ENCODE measurements at places on chromosomes 1 and 21.
A peak's percentile ranks its signal among the peaks of the same experiment; 100 is the strongest.

- no peak for DNase-seq
These were observed 1109.8 kb upstream of the B3GALT2 start for GRCh38 chr1:194296201-194296600.

DNA sequence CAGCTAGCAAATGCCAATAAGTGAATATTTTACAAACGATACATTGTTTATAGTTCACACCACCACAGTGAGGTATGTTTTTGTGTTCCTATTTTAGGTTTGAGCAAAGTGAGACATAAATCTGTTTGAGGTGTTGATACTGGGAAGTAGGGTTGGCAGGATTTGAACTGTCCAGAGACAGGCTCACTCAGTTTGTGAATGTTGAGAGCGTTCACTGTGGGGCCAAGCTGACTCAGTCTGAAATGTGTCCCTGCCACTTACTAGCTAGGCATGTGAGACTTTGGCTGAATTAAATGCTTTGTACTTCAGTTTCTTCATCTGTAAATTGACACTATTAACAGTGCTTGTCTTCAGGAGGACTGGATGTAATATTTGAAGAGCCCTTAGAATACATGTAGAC lies 35.1 kb downstream of the DIRAS3 start:
- no peak for DNase-seq

GRCh38 chr1:89022167-89022959 lies at the start of gene GBP3:
Gene GBP3 (minus strand): TSS chr1:89022866. CDS start chr1:89020721, 2,145 bp downstream.
- no peak for DNase-seq

- no peak for DNase-seq
These were observed 691.2 kb downstream of the USP25 start for GRCh38 chr21:16421007-16421406.

- DNase-seq = no peak
These were observed 76.9 kb upstream of the TNFSF18 start for GRCh38 chr1:173127369-173128307.

- DNase-seq = no peak
These were observed 48.4 kb upstream of the RAP1A start for GRCh38 chr1:111571239-111571638.

DNA sequence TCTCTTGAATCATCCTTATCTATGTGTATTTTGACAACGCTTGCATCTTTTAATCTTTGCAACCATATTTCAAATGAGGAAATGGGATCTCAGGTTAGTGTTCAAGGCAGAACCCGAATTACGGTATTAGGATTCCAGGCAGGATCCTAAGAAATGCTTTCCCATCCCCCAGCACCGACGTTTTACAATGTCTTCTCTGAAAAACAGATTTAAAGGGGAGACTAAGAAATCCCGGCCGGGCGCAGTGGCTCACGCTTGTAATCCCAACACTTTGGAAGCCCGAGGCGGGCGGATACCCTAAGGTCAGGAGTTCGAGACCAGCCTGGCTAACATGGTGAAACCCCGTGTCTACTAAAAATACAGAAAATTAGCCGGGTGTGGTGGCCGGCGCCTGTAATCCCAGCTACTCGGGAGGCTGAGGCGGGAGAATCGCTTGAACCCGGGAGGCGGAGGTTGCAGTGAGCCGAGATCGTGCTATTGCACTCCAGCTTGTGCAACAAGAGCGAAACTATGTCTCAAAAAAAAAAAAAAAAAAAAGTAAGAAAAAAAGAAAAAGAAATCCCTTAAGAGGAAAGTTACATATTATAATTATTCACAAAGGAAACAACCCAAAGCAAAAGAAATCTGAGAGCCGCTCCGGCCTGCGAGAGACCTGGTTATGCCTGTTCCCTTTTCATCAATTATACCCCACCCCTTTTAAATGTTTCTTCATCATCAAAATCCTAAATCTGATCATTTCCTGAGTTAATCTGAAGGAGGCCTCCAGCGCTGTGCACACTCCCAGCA lies 801 bp upstream of the GORAB start:
- DNase-seq = no peak

- DNase-seq = peak; percentile 5
These were observed 201.9 kb downstream of the TOMM20 start for GRCh38 chr1:234926559-234927311.

DNA sequence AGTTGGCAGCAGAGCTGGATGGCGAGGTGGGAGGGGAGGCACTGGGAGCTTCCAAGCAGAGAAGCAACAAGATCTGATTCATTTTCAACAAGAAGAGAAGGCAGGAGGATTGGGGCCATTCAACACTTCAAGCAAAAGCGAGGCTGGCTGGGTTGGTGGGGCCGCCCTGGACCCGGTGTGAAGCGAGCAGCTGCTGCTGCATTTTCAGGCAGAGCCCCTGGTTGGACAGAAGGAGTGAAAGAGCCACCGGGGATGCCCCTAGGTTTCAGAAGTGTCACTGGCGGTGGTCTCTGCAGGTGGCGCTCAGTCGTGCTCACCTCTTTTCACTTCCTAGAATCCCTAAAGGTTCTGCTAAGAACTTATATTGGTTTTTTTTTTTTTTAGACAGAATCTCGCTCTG lies 18.0 kb downstream of the SLC2A7 start:
- no peak for DNase-seq

DNA sequence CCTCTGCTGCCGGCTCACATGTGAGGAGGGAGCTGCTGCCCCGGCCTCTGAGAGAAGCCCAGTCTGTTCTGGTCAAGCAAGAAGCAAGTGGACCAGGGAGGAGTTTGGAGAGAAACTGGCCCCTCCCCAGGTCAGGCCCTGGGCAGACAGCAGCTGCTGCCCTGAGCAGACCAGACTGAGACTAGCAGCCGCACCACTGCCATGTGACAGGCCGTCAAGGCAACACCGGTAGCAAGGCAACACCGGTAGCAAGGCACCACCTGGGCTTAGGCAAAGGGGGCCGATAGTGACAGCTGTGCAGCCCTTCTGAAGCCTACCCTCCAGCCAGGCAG lies 50.3 kb downstream of the ARHGEF16 start:
- no peak for DNase-seq

DNA sequence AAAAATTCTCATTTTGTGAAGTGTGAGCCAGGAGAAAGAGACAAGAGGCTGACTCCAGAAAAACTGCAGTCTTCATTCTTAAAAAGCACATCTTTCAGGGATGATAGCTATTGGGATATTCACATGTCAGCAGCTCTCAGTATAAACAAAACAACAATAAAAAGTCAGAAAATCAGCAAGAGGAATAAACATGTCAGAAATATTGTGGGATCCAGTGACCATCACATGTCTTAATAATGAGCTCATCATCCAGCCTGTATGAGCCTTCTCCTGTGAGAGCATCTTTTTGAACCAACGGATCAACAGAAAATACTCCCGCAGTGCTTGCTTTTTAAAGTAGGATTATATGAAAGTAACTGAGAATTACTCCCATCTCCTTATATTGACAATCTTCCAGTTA lies 241.6 kb downstream of the SMYD3 start:
- DNase-seq = no peak

DNA sequence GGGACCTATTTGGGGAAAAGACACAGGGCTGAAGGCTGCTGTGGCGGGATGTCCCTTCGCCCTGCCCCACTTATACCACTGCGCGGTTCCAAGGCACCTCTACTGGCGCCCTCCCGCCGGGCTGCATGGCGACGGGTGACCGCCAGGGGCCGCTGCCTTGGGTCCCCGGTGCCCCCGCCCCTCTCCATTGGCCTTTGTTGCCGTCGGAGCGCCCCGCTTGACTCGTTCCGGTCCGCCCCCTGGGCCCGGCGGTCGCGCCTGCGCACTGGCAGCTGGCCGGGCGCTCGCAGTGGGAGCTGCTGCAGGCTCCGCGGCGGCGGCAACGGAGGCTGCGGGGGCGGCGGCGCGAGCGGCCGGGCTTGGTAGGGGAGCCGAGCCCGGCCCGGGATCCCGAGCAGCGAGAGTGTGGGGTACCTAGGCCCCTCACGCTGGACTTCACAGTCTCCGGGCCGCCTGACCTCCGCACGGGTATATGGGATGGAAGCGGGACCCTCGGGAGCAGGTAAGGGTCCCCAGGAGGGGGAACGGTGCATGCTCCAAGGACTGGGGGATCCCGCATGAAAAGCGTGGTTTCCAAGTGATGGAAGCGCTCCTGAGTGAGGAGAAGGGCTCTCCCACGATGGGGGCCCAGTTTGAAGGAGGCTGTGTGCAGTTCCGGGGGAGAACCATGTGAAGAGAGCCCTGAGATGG lies at the start of gene AGO1:
Gene AGO1, plus strand, starts transcription at position 265 of the 690 bp plus-strand sequence. Its CDS starts 213 bp downstream, at position 478.
- DNase-seq = peak; percentile 95

DNA sequence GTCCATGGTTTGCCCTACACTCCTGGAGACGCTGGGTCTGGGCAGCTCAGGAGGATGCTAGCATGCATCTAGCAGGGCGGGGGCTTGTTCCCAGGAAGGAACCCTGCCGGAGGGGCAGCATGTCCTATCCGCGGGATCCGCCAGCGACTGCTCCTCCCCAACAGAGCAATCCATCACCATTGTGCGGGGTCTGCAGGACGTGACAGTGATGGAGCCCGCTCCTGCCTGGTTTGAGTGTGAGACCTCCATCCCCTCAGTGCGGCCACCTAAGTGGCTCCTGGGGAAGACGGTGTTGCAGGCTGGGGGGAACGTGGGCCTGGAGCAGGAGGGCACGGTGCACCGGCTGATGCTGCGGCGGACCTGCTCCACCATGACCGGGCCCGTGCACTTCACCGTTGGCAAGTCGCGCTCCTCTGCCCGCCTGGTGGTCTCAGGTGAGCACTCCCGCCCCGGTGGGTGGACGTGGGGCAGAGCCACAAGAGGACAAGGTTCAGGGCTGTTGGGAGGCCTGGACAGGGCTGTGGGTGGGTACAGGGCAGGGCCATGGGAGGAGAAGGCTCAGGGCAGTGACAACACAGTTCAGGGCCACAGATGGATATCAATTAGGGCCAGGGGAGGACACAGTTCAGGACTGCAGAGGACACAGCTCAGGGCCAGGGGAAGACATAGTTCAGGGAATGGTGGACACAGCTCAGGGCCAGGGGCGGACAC lies 71.3 kb downstream of the OBSCN start:
- no peak for DNase-seq

DNA sequence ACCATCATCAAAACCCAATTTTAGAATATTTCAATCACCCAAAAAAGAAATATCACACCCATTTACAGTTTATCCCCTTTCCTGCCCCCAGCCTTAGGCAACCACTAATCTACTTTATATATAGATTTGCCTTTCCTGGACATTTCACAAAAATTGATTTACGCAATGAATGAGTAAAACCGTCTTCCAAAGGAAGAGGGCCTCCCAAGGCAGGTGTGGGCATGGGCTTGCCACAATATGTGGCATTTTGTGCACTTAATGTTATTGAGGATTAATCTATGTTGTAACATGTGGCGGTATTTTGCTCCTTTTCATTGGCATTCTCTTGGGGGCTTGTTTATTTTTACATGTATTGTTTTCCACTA lies 11.8 kb upstream of the BMP8B start:
- no peak for DNase-seq

- DNase-seq = no peak
These were observed 13.7 kb upstream of the MIIP start for GRCh38 chr1:12005488-12006166.

DNA sequence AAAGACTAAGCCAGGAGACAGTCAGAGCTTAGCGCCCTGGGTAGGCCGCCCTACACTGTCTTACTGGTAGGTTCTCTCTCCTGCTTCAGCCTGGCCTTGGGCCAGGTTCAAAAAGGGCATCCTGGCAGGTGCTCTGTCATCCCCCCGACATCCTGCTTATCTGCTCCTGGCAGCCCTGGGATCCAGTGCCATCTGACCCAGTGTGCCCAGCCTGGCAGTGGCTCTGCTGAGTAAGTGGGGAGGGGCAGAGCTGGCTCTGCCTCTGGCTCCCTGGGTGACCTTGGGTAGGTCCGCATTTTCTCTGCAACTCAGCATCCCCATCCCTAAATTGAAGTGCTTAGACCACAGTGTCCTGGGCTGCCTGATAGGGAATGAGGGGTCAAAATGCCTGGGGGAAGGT lies 549.9 kb downstream of the PTPRU start:
- no peak for DNase-seq

- peak; percentile 3 for DNase-seq
These were observed 133.4 kb downstream of the COP1 start for GRCh38 chr1:176073524-176074157.

- no peak for DNase-seq
These were observed 14.2 kb downstream of the VPS13D start for GRCh38 chr1:12244078-12244477.

DNA sequence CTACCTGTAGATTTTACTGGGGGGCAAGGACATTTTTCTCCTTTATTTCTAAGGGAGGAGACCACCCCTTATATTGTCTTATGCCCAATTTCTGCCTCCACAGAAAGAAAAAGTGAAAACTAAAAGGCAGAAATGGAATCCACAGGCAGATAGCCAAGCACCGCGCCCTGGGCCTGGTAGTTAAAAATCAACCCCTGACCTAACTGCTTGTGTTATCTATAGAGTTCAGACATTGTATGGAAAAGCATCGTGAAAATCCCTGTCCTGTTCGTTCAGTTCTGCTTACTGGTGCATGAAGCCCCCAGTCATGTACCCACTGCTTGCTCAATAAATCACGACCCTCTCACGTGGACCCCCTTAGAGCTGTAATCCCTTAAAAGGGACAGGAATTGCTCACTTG lies 33.7 kb upstream of the IL6R start:
- no peak for DNase-seq

DNA sequence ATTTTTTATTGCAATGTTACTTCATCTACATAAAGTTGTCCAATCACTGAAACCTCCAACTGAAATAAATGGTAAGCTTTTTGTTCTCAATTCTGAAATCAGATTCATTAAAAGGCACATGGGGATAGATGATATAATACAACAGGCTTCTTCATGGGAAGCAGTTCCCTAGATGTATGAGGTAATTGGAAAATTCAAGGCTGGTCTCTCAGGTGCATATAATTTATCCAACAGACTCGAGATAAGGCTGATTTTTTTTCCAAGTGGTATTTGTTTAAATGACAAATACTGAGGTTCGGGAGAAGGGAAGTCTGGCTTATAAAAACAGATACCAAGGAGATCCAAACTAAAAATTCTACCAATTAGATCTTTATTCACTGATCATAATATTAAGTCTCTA lies 14.2 kb downstream of the TRIM45 start:
- DNase-seq = no peak

- no peak for DNase-seq
These were observed 20.9 kb upstream of the SSX2IP start for GRCh38 chr1:84711121-84711520.

DNA sequence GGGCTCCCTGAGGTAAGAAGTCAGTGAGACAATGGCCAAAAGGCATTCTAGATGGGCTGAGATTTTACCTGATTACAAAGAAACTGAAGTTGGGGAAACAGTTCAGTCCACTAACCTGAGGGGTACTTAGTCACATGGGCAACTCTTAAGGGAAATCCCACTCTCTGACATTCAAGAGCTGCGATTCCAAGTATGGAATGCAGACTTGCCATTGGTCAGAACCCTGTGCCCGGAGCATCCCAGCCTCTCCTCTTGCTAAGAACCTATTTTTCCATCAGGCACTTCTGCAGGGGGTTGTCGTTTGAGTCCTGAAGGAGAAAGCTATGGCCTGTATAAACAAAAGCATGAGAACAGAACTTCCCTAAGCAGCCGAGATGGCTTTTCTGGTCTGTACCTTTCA lies 434.9 kb upstream of the DAB1 start:
- no peak for DNase-seq

- no peak for DNase-seq
These were observed 5.8 kb upstream of the VWA1 start for GRCh38 chr1:1429671-1430073.

GRCh38 chr1:110235834-110236682 lies 25.9 kb downstream of the KCNC4 start:
- no peak for DNase-seq
